GM13976 (cell line): ENCODE measurements at places on chromosomes 4 and X.

GRCh38 chr4:70712150-70712549, 9.6 kb upstream of the RUFY3 start:
- no peak for DNase-seq

DNA sequence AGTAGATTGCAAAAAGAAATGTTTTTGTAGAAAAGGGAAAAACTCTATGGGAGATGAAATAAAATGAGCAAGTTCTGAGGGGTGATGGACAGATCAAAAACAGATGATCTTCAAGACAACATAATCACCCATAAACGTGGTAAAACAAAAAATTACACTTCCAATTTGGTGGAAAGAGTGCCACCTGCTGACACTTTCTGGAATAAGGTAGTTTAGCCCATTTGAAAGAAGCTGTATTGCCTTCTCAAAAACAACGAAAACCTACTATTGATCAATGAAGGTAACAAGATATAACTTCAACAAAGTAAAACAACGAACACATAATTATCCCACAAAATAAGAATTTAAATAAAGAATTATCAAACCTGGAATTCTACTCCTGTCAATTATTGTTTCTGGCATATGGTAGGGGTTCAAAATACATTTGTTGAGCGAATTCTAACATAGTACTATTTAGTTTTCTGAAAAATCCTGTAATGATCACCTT, 2.5 kb downstream of the COQ2 start:
- peak; percentile 52 for DNase-seq

GRCh38 chr4:142358656-142359055, 487.4 kb downstream of the INPP4B start:
- DNase-seq: no peak

DNA sequence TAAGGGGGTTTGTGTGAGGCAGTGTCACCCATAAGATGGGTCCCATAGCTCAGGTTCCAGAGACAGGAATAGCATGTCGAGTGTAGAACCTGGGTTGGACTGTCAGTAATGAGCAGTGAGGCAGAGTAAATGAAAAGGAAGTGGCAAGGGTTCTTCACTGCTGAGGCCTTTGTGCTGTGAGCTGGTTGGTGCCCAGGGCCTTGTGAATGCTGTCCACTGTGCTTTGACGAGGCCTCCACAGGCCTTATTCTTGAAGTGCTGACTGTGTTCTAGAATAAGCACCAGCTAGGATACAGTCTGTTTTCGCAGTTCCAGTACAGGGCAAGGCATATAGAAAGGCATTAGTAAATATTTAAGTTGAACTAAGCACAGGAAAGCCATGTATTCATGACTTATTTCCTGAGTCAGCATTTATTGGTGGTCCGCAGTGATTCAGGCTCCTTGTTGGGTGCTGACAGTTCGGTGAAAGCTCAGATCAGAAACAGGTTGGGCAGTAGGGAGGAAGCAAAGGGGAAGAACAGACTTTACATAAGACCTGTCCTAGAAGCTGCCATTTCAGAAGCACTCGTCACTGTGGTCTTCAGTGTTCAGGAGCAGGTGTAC, 25.6 kb upstream of the TADA2B start:
- DNase-seq: no peak

- DNase-seq: no peak
These were observed 105.5 kb upstream of the PSAPL1 start for GRCh38 chr4:7540206-7540605.

GRCh38 chr4:24141836-24142235, 252.0 kb upstream of the PPARGC1A start:
- no peak for DNase-seq

- no peak for DNase-seq
These were observed 1454.3 kb downstream of the FSTL5 start for GRCh38 chr4:160709546-160709945.

GRCh38 chr4:174278467-174278866, 5.0 kb downstream of the FBXO8 start:
- DNase-seq: no peak

GRCh38 chr4:11514779-11515419, 86.2 kb upstream of the HS3ST1 start:
- DNase-seq: no peak

DNA sequence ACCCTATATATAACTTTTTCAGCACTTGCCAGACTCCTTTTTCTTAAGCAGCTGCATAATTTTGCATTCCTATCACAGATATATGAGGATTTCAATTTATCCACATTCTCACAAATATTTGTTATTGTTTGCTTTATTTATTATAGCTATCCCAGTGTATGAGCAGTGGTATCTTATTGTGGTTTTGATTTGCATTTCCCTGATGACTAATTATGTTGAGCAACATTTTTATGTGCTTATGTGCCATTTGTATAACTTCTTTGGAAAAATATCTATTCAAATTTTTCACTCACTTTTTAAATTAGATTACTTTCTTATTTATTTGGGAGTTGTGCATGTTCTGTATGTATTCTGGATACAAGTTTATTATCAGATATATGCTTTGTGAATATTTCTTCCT, 361.9 kb downstream of the KCTD8 start:
- no peak for DNase-seq

DNA sequence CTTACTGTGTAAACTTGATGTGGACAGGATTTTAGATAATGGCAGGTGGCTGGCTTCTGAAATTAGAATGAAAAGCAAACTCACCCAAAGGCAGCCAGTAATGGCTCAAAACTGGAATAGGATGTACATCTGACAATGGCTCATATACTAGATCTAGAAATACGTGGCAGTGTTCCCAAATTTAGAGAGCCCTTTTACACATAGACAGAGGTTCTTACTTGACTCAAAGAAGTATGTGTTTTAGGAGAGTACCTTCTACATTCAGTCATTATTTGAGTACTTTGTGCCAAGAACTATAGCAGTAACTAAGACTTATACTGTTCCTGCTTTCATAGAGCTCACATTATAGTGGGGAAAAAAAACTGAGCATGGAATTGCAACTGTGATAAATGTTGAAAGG, 48.0 kb downstream of the UBE2K start:
- no peak for DNase-seq

DNA sequence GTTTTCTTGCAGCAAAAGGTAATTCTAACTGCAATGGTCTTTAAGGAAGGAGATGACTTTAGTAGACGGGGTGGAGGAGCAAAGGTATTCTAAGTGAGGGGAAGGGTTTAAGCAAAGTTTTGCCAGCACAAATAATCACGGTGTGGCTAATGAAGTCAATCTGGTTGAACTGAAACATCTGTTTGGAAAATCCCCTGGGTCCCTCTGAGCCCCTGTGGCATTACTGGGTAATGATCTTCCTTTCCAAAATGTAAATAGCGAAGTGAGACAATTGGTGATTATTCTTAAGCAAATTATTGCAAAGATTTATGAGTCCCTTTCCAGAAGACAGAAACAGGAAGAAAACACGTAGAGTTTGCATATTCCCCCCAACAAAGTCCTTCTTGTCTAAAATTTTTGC, 47.2 kb downstream of the FGFBP1 start:
- DNase-seq: peak; percentile 20

GRCh38 chrX:105821471-105822121, 743 bp upstream of the NRK start:
- DNase-seq: no peak

DNA sequence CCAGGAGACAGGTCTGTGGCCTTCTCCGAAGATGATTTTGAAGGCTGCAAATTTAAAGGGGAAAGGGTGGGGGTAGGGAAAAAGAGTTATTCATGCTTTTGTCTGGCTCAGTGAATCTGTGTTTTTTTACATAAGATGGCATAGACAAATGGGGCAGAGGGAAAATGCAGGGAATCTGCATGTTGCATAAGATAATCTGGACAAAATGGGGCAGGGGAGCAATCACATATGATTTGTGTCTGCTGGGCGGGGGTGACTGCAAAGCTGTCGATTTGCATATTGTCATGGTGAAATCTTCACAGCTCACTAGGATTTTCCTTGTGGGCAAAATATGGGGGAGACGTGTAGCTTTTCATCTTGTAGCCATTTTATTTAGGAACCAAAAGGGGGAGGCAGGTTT, 29.4 kb upstream of the GYG2 start:
- DNase-seq: no peak

DNA sequence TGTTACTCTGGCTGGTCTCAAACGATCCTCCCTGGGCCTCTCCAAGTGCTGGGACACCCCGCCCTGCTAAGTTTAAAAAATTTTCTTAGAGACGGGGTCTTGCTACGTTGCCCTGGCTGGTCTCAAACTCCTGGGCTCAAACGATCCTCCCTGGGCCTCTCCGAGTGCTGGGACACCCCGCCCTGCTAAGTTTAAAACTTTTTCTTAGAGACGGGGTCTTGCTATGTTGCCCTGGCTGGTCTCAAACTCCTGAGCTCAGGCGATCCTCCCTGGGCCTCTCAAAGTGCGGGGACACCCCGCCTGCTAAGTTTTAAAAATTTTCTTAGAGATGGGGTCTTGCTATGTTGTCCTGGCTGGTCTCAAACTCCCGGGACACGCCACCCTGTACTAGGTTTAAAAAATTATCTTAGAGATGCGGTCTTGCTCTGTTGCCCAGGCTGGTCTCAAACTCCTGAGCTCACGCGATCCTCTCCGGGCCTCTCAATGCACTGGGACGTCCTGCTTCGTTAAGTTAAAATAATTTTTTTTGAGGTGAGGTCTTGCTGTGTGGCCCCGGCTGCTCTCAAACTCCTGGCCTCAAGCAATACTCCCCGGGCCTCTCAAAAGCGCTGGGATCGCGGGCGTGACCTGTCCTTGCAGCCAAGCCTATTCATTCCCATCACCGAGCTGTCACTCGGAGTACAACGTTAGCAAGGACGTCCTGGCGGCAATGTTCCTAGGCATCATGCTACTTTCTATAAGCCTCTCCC, 1.1 kb downstream of the SLC25A6 start:
- no peak for DNase-seq

GRCh38 chrX:9342561-9343051, 122.3 kb upstream of the TBL1X start:
- peak; percentile 42 for DNase-seq

DNA sequence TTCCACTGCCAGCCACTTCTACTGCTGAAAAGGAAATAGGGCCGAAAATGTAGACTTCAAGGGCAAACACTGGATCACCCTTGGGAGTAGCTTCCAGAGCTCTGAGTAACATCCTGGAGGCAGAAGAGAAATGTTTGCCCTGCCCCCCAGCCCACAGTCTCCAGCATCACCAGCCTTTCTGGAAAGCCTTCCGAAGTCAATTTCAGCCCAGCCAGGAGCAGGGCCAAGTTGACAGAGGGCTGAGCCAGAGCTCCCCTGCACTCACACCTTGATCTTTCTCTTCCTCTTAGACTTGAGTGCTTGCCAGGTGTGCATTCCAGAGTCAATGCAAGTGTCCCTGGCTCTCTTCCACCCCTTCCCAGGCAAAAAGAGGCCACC, 35.2 kb downstream of the SLC25A5 start:
- DNase-seq: no peak

DNA sequence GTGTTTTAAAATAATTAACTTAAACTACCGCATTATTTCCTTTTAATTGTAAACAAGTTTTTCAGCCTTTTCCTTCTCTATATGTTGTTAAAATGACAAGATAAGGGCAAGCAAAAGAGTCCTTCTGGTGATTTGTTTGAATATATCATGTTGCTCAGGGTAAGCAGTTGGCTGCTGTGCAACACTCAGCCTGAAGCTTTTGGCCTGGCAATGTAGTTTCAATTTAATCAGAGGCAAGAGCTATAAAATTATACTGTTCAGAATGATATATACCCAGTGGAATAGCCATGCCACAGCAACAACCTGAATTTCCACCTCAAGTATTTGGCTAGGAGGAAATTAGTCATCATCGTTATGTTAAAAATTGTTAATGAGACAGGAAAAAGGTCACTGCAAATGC, 53.4 kb downstream of the GRXCR1 start:
- DNase-seq: no peak

- no peak for DNase-seq
These were observed 142.7 kb downstream of the RPA4 start for GRCh38 chrX:97026406-97026805.

DNA sequence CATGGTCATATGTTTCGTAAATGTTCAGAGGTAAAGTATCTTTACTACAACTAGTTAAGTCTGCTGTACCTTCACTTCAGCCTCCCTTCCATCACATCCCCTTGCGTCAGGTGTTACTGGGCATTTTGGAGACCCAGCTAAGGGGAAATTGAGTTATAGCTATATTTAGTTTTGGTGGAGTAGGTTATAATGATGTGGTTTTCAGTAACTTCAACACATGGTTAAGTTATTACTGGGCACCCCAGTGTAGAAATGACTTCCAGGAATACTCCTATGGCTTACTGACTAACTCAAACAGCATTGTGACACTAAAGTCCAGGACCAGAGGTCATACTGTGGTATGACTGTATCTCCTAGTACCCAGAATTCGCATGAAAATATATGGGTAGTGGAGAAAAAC, 23.4 kb upstream of the ACSL1 start:
- DNase-seq: no peak
